ENCODE measurements at places on chromosomes 7 and 10.

DNA sequence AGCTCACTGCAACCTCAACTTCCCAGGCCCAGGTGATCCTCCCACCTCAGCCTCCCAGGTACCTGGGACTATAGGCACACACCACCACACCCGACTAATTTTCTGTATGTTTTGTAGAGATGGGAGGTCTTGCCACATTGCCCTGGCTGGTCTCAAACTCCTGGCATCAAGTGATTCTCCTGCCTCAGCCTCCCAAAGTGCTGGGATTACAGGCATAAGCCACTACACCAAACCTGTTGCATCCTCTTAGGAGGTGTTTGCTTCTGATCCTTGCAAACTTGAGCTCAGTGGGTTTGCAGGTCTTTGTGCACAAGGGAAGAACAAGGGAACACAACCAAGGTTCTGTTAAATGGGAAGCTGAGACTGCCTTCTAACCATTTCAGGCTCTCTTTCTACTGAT lies 184.6 kb downstream of the ARHGAP12 start:
- no peak overlapping the region for H3K4me3 ChIP-seq
- no peaks in the 10 kb centered on the region for H3K36me3 ChIP-seq
- no peak for DNase-seq

DNA sequence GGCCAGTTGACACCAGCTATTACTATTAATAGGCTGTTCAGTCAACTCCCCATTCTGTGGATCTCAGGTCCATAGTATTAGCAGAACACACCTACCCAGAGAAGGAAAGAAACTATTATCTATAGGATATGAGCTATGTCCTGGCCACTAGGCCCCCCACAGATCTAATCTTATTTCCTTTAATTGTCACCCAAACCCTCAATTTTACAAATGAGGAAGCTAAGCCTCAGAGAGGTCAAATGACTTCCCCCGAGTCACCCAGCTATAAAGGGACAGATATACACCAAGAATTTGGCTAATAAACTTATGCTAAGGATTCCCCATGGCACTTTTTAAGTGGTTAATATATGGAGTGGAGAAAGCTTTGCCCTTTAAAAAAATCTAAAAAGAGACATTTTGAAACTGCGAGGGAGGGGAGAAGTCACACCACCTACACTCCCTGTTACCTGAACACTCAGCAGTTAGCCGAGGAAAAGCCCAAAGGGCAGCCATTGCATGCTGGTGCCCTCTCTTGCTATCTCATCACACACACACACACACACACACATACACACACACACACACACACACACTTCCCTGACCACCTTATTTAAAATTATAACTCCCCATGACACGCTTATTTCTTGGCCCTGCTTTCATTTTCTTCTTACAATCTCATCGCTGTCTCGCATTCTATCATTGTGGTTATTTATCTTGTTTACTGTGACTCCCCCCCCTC lies 157.0 kb upstream of the ADO start:
- DNase-seq: no peak
- H3K4me1 ChIP-seq: peaks cover 24% of the 10 kb centered on the region
- no peaks in the 10 kb centered on the region for H3K36me3 ChIP-seq
- H3K27me3 ChIP-seq: no peaks in the 10 kb centered on the region
- H3K4me3 ChIP-seq: no peak overlapping the region

DNA sequence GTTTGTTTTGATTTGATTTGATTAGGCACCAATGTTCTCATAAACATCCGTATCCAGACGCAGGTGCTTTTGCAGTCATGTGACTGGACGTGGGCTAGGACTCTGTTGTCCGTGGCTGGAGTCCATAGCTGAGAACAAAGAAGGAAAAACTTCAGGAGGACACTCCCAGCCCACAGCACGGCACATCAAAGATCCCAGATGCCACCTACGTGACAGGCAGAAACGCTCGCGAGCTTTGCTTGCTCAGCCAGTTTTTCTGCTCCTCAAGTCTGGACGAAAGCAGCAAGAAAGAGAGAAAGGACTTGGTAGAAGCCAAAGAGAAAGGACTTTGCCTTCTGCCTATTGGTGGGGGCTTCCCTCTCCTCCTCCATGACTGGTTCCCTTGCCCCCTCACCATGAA lies 6.9 kb upstream of the ZKSCAN1 start:
- H3K4me1 ChIP-seq: peaks cover 10% of the 10 kb centered on the region
- no peak overlapping the region for H3K4me3 ChIP-seq
- no peak overlapping the region for H3K27ac ChIP-seq
- H3K27me3 ChIP-seq: peaks cover 2% of the 10 kb centered on the region
- no peaks in the 10 kb centered on the region for H3K36me3 ChIP-seq

GRCh38 chr7:34406848-34407530 lies 251.0 kb upstream of the NPSR1 start:
- H3K36me3 ChIP-seq: no peaks in the 10 kb centered on the region
- H3K27ac ChIP-seq: no peak overlapping the region
- no peaks in the 10 kb centered on the region for H3K4me1 ChIP-seq
- H3K27me3 ChIP-seq: no peaks in the 10 kb centered on the region
- DNase-seq: no peak

DNA sequence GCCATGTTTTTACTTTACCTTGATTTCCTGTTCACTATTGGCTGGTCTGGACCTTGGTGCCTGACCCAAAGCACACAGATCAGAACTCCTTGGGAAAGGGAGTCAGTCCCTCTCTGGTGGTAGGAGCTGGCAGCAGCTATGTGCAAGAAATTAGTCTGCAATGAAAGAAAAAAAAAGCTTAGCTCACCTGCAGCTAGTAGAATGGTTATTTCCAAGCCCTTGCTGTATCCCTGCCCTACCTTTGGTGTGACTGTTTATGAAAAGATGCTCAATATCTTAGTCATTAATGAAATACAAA lies 68.1 kb upstream of the PAPSS2 start:
- H3K27me3 ChIP-seq: peaks cover 9% of the 10 kb centered on the region
- H3K4me3 ChIP-seq: no peak overlapping the region
- H3K36me3 ChIP-seq: no peaks in the 10 kb centered on the region
- no peak overlapping the region for H3K27ac ChIP-seq

DNA sequence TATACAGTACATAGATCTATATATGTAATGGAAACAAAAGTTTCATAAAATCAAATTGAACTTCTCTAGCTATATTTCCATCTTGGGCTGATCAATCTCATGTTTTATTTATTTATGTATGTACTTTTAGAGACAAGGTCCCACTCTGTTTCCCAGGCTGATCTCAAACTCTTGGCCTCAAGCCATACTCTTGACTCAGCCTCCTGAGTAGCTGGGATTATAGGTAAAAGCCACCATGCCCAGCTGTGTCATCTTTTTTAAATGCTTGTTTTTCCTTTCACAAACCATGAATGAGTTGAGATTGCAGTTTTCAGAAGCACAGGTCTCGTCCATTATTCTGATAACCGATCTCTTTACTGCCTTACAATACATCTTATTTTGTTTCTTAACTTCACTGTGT lies 400.9 kb downstream of the KCNMA1 start:
- H3K4me1 ChIP-seq: no peaks in the 10 kb centered on the region
- no peaks in the 10 kb centered on the region for H3K27me3 ChIP-seq
- DNase-seq: no peak
- no peak overlapping the region for H3K27ac ChIP-seq
- no peak overlapping the region for H3K4me3 ChIP-seq
- no peaks in the 10 kb centered on the region for H3K36me3 ChIP-seq

DNA sequence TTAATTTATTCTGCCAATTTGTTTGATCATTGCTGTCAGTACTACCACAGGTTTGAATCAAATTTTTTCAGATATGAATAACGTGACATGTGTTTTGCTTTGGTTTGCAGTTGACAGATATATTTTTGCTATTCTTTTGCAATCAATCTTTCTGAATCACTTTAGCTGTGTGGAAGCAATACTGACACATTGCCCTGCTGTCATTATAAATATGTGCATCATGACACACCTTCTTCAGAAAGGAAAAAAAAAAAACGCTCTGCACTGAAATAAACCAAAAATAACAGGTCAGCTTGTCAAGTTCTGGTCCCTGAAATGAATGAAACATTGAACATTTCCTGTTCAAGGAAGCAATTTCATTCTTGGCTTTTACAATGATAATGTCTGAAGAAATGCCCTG lies 93.8 kb upstream of the FAM13C start:
- no peaks in the 10 kb centered on the region for H3K36me3 ChIP-seq
- no peak overlapping the region for H3K27ac ChIP-seq
- H3K4me3 ChIP-seq: no peak overlapping the region
- H3K27me3 ChIP-seq: no peaks in the 10 kb centered on the region
- H3K4me1 ChIP-seq: no peaks in the 10 kb centered on the region
- no peak for DNase-seq

GRCh38 chr7:80890426-80891258 lies 28.2 kb downstream of the SEMA3C start:
- no peaks in the 10 kb centered on the region for H3K4me1 ChIP-seq
- H3K27ac ChIP-seq: no peak overlapping the region
- no peaks in the 10 kb centered on the region for H3K36me3 ChIP-seq
- DNase-seq: no peak
- H3K27me3 ChIP-seq: no peaks in the 10 kb centered on the region
- no peak overlapping the region for H3K4me3 ChIP-seq

DNA sequence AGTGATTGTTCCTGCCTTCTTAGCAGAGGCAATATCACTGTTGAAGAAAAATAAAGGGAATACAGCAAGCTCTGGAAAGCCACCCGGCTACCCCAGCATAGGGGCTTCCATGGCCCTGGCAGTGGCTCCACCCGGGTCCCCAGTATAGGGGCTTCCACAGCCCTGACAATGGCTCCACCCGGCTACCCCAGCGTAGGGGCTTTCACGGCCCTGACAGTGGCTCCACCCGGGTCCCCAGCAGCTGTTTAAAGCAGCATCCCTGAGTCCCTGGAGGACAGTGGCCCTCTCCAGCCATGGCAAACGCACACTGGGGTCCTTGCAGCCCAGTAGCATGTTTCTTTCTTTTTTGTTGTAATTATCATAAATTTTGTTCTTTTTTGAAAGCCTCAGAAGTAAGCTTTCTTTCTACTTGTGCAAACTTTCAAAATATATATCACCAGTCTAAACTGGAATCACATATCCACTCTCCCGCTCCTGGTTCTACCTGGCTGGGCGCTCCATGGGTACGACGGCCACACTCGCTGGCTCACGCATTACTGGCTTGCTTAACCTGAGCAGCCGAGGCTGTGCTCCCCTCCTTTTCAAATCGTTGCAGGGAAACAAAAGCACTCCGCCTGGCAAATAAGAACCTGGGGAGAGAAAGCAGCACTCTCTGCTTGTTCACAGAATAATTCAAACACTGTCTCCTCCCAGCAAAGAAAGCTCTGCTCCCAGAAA lies 62.1 kb downstream of the TCERG1L start:
- peaks cover 4% of the 10 kb centered on the region for H3K27me3 ChIP-seq
- no peaks in the 10 kb centered on the region for H3K4me1 ChIP-seq
- no peak overlapping the region for H3K27ac ChIP-seq
- no peak overlapping the region for H3K4me3 ChIP-seq
- H3K36me3 ChIP-seq: no peaks in the 10 kb centered on the region

DNA sequence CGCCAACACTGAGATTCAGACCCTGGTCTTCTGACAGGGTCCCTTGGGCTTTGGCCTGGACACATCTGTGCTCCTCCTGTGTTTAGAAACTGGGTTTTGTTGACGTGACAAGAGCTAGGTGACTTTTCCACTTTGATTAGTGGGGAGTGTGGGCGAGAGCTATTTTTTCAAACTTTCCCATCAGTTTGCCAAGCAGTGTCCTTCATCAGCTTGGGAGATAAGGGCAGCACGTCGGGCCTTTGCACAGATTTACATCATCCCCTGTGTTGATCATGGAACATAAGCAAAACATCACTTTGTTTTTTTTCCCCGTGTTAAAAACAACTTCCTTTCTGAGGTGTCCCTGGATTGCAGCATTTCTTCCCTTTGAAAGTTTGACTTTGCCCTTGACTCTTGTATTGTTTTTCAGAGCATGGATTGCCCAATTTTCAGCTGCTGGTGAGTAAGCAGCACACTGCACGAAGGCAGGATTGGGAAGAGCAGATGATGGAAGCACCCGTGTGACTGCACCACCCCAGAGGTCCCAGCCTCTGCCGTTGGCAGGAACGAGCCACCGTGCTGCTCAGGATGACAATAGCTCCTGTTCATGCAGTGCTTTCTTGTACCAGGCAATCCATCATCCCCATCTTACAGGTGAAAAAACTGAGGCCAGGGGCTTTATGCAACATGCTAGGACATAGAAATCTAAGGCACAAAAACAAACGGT lies 6.4 kb upstream of the IGFBP1 start:
- no peak overlapping the region for H3K27ac ChIP-seq
- H3K4me3 ChIP-seq: no peak overlapping the region
- H3K4me1 ChIP-seq: no peaks in the 10 kb centered on the region
- peaks cover 17% of the 10 kb centered on the region for H3K27me3 ChIP-seq

GRCh38 chr7:82729172-82730030 lies 285.8 kb upstream of the CACNA2D1 start:
- no peaks in the 10 kb centered on the region for H3K4me1 ChIP-seq
- H3K4me3 ChIP-seq: no peak overlapping the region
- H3K27ac ChIP-seq: no peak overlapping the region
- no peaks in the 10 kb centered on the region for H3K36me3 ChIP-seq
- H3K27me3 ChIP-seq: no peaks in the 10 kb centered on the region

DNA sequence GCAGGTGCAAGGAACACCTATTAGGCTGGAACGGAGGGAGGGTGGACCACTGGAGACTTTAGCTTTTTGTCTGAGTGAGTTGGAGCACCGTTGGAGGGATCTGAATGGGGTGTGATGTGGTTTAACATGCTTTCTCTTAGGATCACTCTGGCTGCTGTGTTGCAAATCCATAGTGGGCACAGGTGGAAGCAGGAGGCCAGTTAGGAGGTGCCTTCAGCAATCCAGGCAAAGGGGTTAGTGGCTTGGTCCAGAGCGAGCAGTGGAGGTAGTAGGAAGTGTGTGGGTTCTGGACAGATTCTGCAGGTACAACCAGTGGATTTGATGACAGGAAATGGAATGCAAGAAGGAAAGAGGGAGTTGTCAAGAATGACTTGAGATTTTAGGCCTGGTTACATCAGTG lies 95.0 kb downstream of the MMRN2 start:
- no peaks in the 10 kb centered on the region for H3K4me1 ChIP-seq
- no peak overlapping the region for H3K4me3 ChIP-seq
- DNase-seq: no peak
- H3K27ac ChIP-seq: no peak overlapping the region
- no peaks in the 10 kb centered on the region for H3K36me3 ChIP-seq

GRCh38 chr10:93999401-93999851 lies 5.7 kb downstream of the PLCE1 start:
- H3K27ac ChIP-seq: no peak overlapping the region
- no peaks in the 10 kb centered on the region for H3K36me3 ChIP-seq
- no peaks in the 10 kb centered on the region for H3K4me1 ChIP-seq
- no peak for DNase-seq
- H3K4me3 ChIP-seq: no peak overlapping the region

DNA sequence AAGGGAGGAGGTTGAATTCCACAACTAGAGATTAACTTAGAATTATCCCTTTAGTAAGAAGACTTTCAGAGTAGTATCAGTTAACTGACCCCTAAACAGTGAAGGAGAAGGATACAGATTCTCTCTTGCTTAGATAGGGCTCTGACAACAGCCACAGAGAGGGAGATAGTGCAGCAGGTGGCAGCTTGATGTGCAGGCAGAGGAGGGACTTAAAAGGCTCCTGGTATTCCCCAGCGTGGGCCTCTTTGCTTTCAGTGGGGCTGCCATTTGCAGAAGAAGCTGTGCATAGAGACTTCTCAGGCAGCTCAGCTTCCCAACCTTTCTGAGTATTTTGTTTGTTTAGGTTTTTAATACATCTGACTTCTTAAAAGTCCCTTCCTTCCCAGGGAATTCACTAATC lies 16.0 kb downstream of the FZD1 start:
- H3K36me3 ChIP-seq: no peaks in the 10 kb centered on the region
- H3K27ac ChIP-seq: no peak overlapping the region
- H3K27me3 ChIP-seq: peaks cover 12% of the 10 kb centered on the region
- no peak overlapping the region for H3K4me3 ChIP-seq

- no peak overlapping the region for H3K27ac ChIP-seq
- no peaks in the 10 kb centered on the region for H3K36me3 ChIP-seq
- no peak for DNase-seq
- H3K4me1 ChIP-seq: no peaks in the 10 kb centered on the region
- H3K27me3 ChIP-seq: no peaks in the 10 kb centered on the region
Measured at GRCh38 chr7:139895141-139895829, 66.2 kb downstream of the TBXAS1 start.

Data from activated naive CD4-positive, alpha-beta T cell treated with anti-CD3 and anti-CD28 coated beads for 36 hours (primary cell).